ENCODE measurements at places on chromosomes 1 and 21.

GRCh38 chr1:37482796-37483744 lies 8.7 kb downstream of the ZC3H12A start:
- peak overlapping the region; percentile 86 for H3K27ac ChIP-seq
- H3K27me3 ChIP-seq, result no peaks in the 10 kb centered on the region
- peaks cover 59% of the 10 kb centered on the region for H3K36me3 ChIP-seq
- DNase-seq, result no peak

- no peak within 1 kb of the TSS for H3K4me3 ChIP-seq
- H3K36me3 ChIP-seq, result peaks cover 2% of the 10 kb centered on the region
- peaks cover 15% of the 10 kb centered on the region for H3K27me3 ChIP-seq
Observed at GRCh38 chr1:50023292-50024159, at the start of gene AGBL4. TSS of gene AGBL4 (minus strand) at chr1:50023954.

- no peaks in the 10 kb centered on the region for H3K4me1 ChIP-seq
- H3K27me3 ChIP-seq, result no peaks in the 10 kb centered on the region
- no peaks in the 10 kb centered on the region for H3K36me3 ChIP-seq
- H3K27ac ChIP-seq, result no peak overlapping the region
Observed at GRCh38 chr1:81867235-81867634, 66.5 kb downstream of the ADGRL2 start.

DNA sequence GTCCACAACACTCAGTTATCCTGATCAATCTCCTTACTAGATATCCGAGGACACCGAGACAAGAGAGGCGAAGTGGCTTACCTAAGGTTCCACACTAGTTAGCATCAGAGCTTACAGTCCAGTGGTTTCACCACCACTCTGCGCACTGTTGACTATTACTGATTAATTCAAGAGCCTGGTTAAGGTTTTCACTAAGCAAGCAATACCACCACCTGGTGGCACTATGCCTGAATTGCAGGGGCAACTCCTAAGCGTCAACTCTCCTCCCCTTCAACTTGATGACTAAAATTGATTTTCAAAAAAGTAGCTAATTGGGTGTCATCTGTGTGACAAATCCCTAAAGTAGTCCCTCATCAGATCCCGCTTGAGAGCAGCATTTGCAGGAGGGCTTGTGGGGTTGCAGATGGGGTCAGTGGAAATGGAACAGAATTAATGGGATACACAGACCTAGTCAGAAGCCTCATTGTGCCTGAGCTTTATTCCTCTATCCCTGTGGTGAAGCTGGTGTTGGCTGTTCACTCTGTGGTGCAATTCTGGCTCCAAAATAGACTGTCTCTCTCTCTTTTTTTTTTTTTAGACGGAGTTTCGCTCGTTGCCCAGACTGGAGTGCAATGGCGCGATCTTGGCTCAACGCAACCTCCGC lies 9.1 kb downstream of the TTC22 start:
- no peak overlapping the region for H3K27ac ChIP-seq
- H3K4me1 ChIP-seq, result peaks cover 39% of the 10 kb centered on the region
- H3K36me3 ChIP-seq, result peaks cover 12% of the 10 kb centered on the region
- no peak overlapping the region for H3K4me3 ChIP-seq

DNA sequence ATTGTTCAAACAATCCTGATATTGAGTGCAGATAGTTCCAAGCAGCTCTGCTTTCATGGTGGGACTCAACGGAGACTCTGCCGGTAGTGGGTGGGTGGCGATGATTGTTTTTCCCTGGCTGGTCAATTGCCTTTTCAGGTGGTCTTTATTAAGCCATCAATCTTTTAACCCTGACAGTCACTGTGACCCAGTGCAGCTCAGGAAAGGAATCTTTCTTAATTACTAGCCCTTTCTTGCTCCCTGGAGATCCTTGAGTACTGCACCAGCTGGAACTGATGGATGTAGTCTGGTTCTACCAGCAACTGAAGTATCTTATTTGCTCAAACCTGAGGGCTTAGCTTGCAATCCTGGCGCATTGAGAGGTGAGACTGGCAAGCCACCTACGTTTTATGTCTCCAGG lies 196.4 kb downstream of the PLPP3 start:
- H3K27ac ChIP-seq, result no peak overlapping the region
- no peak overlapping the region for H3K4me3 ChIP-seq
- no peaks in the 10 kb centered on the region for H3K27me3 ChIP-seq
- H3K36me3 ChIP-seq, result no peaks in the 10 kb centered on the region
- no peaks in the 10 kb centered on the region for H3K4me1 ChIP-seq

DNA sequence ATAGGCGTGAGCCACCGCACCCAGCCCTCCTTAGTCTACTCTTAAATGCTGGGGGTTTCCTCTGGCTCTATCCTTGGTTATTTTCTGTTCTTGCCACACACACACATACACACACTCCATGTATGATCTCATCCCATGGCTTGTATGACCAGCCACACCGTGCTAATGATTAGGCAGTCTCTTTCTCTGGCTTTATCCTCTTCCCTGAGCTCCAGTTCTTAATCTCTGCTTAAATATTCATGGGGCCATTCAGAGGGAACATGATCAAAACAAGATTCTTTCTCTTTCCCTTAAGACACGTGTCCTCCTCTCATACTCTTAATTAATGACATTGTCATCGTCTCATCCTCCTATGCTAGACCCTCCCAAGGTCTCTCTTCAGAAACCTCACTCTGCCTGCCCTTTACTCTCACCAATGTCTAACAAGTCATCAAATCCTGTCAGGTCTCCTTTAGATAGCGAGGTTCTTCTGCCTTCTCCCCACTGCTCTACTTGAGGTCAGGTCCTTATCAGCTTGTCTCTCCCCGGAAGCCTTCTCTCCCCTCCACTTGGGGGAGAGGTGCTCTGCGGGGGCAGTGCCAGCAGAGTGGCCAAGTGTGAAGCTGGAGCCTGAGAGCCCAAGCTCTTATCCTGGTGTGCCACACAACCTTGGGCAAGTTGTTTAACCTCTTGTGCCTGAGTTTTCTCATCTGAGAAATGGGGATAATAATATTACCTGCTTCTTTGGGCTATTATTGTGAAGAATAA lies 83.0 kb upstream of the GNG12 start:
- H3K27ac ChIP-seq, result no peak overlapping the region
- H3K4me3 ChIP-seq, result no peak overlapping the region
- H3K27me3 ChIP-seq, result peaks cover 19% of the 10 kb centered on the region

DNA sequence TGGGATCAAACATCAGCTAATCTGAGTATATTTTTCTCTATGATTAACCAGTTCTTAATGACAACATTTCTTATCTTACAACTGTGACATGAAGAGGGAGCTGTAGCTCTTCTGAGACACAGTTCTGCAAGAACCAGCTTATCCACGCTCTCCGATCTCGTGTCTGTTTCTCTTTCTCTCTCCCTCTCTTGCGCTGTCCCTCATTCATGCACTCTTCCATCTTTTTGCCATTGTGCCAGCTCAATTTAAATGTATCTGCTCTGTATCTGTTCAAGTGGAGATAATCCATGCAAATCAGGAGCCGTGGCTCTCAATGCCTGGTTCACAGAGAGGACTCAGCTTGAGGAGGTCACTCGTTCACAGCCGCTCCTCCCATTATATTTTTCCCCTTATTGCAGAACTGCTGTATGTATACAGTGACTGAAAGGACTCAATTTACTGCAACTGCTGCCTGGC lies 494.7 kb upstream of the ADGRL2 start:
- H3K36me3 ChIP-seq, result no peaks in the 10 kb centered on the region
- H3K4me1 ChIP-seq, result no peaks in the 10 kb centered on the region
- DNase-seq, result no peak
- H3K4me3 ChIP-seq, result no peak overlapping the region

GRCh38 chr1:238628110-238628509 lies 737.4 kb upstream of the ZP4 start:
- peaks cover 3% of the 10 kb centered on the region for H3K36me3 ChIP-seq
- no peak for DNase-seq
- no peaks in the 10 kb centered on the region for H3K4me1 ChIP-seq

- peaks cover 19% of the 10 kb centered on the region for H3K36me3 ChIP-seq
- no peaks in the 10 kb centered on the region for H3K27me3 ChIP-seq
- no peak for DNase-seq
- no peaks in the 10 kb centered on the region for H3K4me1 ChIP-seq
Observed at GRCh38 chr1:70169018-70169839, 36.1 kb downstream of the LRRC40 start.

DNA sequence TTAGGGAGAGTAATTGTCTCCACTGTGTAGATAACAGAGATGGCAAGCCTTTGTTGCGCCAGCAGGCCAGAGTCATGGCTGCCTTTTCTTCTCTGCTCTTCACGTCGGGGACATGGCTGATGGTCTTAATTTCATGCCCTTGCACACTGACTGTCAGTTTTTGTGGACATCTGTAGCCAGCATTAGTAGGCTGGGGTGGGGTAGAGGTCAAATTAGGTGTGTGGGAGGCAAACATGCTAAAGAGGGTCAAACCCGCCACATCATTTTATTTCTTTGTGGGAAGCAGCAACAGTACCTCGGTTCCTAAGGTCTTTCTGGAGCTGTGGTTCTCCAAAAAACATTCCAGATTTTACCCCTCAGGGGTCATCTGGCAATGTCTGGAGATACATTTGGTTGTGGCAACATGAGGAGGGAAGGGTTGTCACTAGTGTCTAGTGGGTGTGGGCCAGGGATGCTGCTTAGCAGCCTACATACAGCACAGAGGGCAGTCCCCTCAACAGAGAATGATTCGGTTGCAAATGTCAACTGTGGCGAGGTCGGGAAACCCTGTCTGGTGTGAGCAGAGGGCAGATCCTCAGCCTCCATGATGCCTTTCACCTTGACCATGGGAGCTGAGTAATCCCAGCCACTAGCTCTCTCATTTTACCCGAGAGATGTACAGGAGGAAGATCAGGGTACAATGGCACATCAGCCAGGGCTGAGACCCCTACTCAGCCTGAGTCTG lies 14.7 kb downstream of the RUNX1 start:
- no peaks in the 10 kb centered on the region for H3K27me3 ChIP-seq
- peaks cover 93% of the 10 kb centered on the region for H3K4me1 ChIP-seq
- H3K36me3 ChIP-seq, result peaks cover 24% of the 10 kb centered on the region
- no peak for DNase-seq
- peak overlapping the region; percentile 75 for H3K4me3 ChIP-seq

DNA sequence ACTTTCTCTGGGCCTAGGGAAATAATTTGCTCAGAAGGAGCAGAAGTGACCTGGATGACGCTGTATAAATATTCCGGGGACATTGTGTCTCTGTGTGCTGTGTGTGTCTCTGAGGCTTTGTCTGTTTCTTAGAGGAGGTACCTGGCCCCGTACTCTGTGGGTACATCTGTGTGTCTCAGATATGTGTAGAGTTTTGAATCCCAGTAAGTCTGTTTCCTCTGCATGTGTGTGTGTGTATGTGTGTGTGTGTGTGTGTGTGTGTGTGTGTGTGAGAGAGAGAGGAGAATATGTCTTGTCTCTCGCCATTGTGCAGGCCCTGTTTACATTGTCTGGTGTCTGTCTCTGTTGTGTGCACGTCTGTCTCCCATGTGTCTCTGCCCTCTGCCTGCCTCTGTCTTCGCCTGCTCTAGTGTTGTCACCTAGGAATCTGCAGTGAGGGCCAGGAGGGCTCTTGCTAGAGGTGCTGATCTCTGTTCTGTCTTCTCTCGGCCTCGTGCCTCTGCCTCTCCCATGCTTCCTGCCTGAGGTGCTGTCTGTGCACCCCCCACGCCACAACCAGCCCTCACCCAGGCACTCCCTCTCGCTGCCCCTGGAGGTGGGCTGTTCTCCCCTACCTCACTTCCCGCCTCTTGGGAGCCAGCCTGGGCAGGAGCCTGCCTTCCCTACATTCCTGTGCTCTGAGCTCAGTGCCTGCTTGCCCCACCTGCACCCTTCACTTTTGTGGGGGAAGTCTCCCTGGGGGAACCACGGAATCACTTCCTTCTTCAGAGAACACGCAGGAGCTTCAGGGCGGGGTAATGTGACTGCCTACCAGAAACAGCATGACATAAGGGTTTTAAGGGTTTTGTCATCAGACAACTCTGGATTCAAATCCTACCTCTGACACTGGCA lies 5.9 kb downstream of the MAP7D1 start:
- H3K36me3 ChIP-seq, result peaks cover 21% of the 10 kb centered on the region
- H3K4me3 ChIP-seq, result peak overlapping the region; percentile 78

GRCh38 chr1:90728502-90729287 lies 11.6 kb upstream of the BARHL2 start:
- no peak for DNase-seq
- peaks cover 100% of the 10 kb centered on the region for H3K27me3 ChIP-seq
- peaks cover 48% of the 10 kb centered on the region for H3K4me1 ChIP-seq
- H3K27ac ChIP-seq, result no peak overlapping the region
- H3K36me3 ChIP-seq, result peaks cover 32% of the 10 kb centered on the region
- H3K4me3 ChIP-seq, result peak overlapping the region; percentile 50

GRCh38 chr1:237269938-237270337 lies 228.0 kb downstream of the RYR2 start:
- H3K27ac ChIP-seq, result no peak overlapping the region
- no peak for DNase-seq
- H3K4me3 ChIP-seq, result no peak overlapping the region
- H3K36me3 ChIP-seq, result no peaks in the 10 kb centered on the region
- H3K4me1 ChIP-seq, result peaks cover 12% of the 10 kb centered on the region

- peak; percentile 16 for DNase-seq
- no peaks in the 10 kb centered on the region for H3K36me3 ChIP-seq
- peaks cover 34% of the 10 kb centered on the region for H3K27me3 ChIP-seq
- no peak overlapping the region for H3K27ac ChIP-seq
Observed at GRCh38 chr21:39518055-39518846, 66.5 kb downstream of the SH3BGR start.

GRCh38 chr1:905811-906599 lies 17.7 kb upstream of the SAMD11 start:
- H3K27me3 ChIP-seq, result peaks cover 29% of the 10 kb centered on the region
- no peak overlapping the region for H3K27ac ChIP-seq
- peaks cover 9% of the 10 kb centered on the region for H3K36me3 ChIP-seq
- no peaks in the 10 kb centered on the region for H3K4me1 ChIP-seq
- peak; percentile 9 for DNase-seq
- H3K4me3 ChIP-seq, result peak overlapping the region; percentile 73

- H3K4me3 ChIP-seq, result no peak overlapping the region
- DNase-seq, result no peak
- H3K36me3 ChIP-seq, result no peaks in the 10 kb centered on the region
Observed at GRCh38 chr21:27365394-27365793, 398.5 kb upstream of the ADAMTS5 start.

GRCh38 chr1:212665241-212666115 lies 34.2 kb downstream of the BATF3 start:
- H3K4me1 ChIP-seq, result peaks cover 14% of the 10 kb centered on the region
- H3K27ac ChIP-seq, result no peak overlapping the region
- peak; percentile 56 for DNase-seq
- no peaks in the 10 kb centered on the region for H3K27me3 ChIP-seq

DNA sequence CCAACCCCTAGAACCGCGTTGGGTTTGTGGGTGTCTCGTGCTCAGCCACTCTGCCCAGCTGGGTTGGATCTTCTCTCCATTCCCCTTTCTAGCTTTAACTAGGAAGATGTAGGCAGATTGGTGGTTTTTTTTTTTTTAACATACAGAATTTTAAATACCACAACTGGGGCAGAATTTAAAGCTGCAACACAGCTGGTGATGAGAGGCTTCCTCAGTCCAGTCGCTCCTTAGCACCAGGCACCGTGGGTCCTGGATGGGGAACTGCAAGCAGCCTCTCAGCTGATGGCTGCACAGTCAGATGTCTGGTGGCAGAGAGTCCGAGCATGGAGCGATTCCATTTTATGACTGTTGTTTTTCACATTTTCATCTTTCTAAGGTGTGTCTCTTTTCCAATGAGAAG lies 18.7 kb downstream of the TFF3 start:
- H3K4me3 ChIP-seq, result no peak overlapping the region
- no peak for DNase-seq
- H3K27me3 ChIP-seq, result no peaks in the 10 kb centered on the region
- peaks cover 10% of the 10 kb centered on the region for H3K36me3 ChIP-seq
- H3K4me1 ChIP-seq, result no peaks in the 10 kb centered on the region
- no peak overlapping the region for H3K27ac ChIP-seq

GRCh38 chr1:186678155-186678554 lies 2.1 kb downstream of the PTGS2 start:
- no peak overlapping the region for H3K27ac ChIP-seq
- no peak for DNase-seq
- peaks cover 2% of the 10 kb centered on the region for H3K36me3 ChIP-seq
- H3K27me3 ChIP-seq, result peaks cover 56% of the 10 kb centered on the region
- H3K4me1 ChIP-seq, result no peaks in the 10 kb centered on the region
